ENCODE measurements at places on chromosomes 5 and 9.

GRCh38 chr9:130432796-130433167, 12.0 kb upstream of the ASS1 start:
- DNase-seq, result no peak

GRCh38 chr9:86093788-86094555, 5.4 kb downstream of the GOLM1 start:
- no peak for DNase-seq

DNA sequence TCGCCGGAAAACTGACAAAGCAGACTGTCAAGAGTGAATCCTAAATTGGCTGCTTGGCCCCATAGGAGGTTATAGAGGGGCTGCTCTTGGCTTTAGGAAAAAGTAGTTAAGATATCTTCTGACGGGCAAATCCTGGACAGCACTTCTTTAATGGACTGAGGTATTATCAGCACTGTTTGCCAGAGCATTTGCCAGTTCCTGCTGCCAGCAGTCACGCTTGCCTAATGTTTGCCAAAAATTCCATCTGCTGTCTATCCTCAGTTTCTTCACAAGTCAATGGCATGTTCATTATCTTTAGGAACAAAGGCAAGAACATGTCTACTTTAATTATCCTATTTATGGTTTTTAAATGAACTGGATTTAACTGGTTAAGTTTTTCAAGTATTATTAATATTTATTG, 25.8 kb upstream of the SREK1 start:
- no peak for DNase-seq

GRCh38 chr5:130605234-130605633, 559.8 kb downstream of the HINT1 start:
- DNase-seq, result no peak

- DNase-seq, result no peak
Measured at GRCh38 chr5:141518618-141519015, 29.7 kb downstream of the PCDHGC5 start.

DNA sequence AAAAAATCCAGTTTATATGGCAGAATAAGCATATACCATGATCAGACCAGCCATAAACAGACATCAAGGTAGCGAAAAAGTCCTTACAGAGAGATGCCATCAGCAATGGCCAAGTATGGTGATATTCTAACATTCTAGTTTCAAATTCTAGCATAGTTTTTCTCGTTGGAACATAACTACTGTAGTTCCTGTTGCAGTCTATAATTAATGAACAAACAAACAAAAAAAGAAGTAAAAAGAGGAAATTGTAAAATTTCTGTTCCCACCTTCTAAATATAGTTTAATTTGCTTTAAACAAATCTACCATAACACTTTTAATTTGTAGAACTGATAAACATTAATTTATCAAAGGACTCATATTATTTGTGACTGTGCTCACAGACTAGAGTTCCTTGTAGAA, 9.9 kb upstream of the CD180 start:
- DNase-seq, result no peak

DNA sequence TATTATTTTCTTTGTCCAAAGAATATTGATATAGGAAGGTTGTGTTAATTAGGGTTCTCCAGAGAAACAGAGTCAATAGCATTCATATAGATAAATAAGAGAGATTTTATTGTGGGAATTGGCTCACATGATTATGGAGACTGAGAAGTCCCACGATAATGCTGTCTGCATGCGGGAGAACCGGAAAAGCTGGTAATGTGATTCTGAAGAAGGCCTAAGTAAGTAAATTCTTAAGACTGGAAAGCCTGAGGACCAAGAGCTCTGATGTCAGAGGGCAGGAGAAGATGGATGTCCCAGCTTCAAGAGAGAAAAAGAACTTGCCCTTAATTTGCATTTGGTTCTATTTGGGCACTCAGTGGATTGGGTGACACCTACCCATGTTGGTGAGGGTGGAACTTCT, 307.4 kb upstream of the C9orf72 start:
- no peak for DNase-seq

DNA sequence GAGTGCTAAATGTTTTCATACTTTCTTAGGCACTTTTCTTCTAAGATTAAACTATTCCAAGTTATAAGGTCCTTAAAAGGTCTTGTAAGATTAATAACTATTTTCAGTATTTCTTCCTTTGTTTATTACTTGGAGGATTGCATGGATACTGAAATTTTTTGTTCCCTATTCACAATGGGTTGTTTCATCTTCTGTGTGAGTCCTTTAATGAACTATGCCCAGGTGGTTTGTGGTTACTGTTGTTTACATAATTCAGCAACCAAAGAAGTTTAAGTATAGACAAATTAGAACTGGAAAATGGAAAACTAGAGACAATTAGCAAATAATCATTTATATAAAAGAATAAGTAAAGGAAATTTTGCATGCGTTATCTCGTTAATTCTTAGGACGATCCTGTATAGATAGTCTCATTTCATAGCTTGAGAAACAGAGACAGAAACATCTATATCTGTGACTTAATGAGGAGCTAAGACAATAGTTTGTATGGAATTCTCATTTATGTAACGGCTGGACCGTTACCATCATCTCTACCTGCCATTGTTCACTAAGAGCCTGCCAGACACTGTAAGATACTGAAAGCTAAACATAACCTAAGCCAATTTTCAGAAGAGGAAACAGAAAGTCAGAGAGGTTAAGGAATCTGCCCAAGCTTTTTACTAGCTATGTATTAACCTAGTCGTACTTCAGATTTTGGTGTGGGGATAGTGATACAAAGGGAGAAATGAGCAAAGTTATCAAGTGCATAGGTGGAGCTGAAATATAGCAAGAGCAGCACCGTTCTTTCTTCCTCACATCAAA, 148.2 kb downstream of the PAM start:
- no peak for DNase-seq

DNA sequence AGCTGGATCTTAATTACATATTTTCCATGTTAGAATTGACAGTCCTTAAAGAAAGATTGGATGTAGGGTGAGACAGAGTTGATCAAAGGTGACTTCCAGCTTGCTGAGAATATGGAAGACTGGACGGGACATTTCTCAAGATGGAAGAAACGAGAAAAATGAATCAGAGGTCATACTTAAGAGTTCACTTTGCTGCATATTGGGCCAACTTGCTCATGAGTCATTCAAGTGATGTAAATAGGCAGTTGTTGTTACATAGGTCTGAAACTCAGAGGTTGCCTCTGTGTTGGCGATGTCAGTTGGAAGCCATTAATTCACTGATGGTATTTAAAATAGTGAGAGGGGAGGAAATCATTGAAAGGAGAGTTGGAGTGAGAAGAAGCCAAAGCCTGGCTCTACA, 132.8 kb downstream of the CD180 start:
- DNase-seq, result no peak

- DNase-seq, result peak; percentile 50
Measured at GRCh38 chr5:172837640-172838039, 3.6 kb downstream of the ERGIC1 start.

GRCh38 chr5:114634517-114634916, 272.6 kb downstream of the KCNN2 start:
- no peak for DNase-seq

DNA sequence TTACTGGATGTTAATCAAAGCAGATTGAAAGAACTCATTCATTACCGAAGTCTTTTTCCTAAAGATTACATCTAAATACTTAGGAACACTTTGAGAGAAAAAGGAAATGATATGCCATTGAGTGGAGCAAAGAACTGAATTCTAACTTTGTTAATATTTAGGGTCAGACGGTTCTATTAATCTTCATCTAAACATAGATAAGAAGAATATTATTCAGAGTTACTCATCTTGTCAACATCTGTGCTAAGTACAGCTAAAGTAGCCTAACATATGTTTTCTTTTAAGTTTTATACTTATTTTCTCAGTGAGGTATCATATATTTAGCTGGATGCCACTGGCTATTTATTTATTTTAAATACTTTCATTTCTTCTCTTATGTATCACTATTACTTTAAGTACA, 1763.7 kb downstream of the EFNA5 start:
- no peak for DNase-seq

DNA sequence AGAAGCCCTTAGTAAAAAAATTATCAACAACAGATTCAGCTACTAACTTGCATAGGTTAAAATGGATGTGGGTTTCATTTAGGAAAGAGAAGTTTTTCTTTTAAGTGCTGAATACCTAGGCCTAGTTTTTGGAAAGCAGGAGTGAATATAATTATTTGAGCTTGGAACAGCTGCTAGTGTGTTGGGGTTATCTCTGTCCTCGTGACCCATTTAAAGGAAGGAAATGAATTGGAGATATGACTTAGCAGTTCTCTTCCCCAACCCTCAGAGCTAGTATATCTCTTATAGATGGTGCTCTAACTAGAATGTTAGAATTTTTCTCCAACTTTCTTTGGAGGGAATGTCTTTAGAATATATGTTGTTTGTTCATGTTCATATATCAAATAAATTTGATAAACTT, 38.6 kb downstream of the ZNF366 start:
- DNase-seq, result no peak

- no peak for DNase-seq
Measured at GRCh38 chr5:23302438-23302837, 205.0 kb upstream of the PRDM9 start.

DNA sequence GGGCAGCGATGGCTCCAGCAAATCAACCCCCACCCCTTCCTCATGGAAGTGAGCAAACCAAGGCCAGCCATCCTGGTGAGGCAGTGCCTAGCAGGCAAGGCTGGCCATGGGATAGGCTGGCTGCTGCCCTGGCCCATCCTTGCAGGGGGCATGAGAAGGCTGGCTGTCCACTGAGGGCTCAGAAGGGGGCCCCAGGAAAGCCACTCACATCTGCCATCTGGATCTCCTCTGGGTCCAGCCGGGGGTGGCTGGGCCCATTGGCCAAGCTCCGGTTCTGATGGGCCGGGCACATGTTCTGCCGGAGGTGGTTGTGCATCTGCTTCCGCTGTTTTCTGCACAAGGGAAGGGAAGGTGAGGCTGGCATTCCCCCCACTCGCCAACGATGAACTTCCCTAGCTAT, 57.1 kb downstream of the PSD2 start:
- no peak for DNase-seq

- DNase-seq, result no peak
Measured at GRCh38 chr5:62371409-62371808, 32.3 kb downstream of the DIMT1 start.

DNA sequence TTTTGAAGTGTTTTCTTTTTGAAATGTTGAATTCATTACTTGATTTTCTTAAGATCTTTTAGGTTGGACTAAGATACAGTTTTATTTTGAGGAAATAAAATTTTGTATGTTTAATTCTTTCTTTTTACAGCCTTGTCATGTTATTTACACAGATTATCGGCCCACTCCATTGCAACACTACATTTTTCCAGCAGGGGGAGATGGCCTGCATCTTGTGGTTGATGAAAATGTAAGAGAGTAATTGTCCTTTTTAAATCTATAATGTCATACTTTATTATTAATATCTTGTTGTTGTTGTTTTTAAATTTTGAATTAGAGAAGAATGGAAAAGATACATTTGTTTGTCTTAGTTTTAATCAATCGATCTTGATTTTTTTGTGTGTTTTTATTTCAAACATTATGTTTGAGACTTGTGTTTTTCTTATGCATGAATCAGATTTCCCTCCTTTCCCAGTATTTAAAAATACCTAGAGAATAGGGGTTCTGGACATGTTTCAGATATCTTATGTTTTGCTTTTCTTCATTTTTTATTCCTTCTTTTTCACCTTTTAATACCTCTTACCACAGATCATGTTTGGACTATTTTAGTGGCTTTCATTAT, 36.7 kb downstream of the MTREX start:
- DNase-seq, result no peak

GRCh38 chr9:80605129-80605528, 1033.4 kb downstream of the TLE4 start:
- no peak for DNase-seq

DNA sequence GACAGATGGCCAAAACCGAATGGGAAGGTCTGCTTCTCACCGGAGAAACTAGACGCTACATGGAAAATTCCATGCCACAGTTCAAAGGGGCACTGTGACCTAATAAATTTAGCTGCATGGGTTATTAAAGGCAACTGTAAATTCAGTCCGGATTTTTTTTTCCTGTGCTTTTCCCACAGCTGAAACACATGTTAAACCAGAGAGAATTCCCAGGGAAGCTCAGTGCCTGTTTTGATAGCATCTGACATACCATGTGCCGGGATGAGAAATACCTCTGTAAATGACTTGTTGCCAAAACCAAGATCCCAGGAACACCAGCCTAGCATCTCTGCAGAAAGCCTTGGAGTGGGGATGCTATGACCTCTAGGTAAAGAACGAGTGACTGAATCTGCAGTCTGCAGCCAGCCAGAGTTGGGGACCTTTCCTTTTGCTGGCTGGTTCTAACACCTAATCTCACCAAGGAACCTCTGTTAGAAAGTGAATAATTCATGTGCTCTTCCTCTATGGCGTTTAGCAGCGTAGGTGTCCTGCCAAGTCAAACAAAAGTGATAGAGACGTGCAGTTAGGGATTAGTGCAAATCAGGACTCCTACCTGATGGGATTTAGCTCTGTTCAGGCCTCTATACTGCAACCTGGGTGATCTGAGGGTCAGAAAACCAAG, 77.9 kb downstream of the SLIT3 start:
- DNase-seq, result no peak

DNA sequence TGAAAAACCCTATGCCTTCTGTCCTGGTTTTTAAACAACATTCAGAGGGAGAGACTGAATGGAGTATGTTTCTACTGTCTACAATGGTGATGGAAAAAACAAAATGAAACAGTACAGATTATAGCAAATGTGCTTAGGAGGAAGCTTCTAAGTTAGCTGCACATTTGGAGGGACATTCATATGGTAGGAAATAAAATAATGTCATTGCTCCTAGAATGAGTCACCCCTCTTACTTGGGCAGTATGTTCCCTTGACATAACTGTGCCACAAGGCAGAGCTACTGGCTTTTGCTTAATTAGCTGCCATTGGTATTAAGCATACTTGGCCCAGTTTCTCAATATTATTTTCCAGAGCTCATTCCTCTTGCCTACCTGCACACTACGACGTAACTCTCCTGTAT, 128.9 kb downstream of the GDNF start:
- DNase-seq, result no peak

- DNase-seq, result no peak
Measured at GRCh38 chr5:123696921-123697341, 185.0 kb downstream of the CSNK1G3 start.

GRCh38 chr9:125515983-125516940, 190.7 kb downstream of the MAPKAP1 start:
- no peak for DNase-seq

DNA sequence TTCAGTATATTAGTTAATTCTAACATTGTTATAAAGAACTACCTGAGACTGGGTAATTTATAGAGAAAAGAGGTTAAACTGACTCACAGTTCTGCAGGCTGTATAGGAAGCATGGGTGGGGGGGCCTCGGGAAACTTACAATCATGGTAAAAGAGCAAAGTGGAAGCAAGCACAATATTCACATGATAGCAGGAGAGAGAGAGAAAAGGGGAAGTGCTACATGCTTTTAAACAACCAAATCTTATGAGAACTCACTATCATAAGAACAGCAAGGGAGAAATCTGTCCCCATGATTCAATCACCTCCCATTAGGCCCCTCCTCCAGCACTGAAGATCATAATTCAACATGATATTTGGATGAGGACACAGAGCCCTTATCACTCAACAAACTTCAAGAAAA, 324.9 kb downstream of the ZNF608 start:
- no peak for DNase-seq

- DNase-seq, result no peak
Measured at GRCh38 chr5:148933903-148934432, 107.6 kb downstream of the ADRB2 start.
